ENCODE measurements at places on chromosomes 3 and 15. TPM values are rescaled to one million over a fixed set of nuclear protein-coding genes. Genes with fewer than 3 reads are reported as not detected.

NR2C2 gene
- total RNA-seq, result 52.6 TPM

CHRNA5 gene
- 20.3 TPM for total RNA-seq

CAND2 gene
- total RNA-seq, result 12.1 TPM

- no peak for DNase-seq
These were observed 39.5 kb downstream of the GOLGA6L10 start for GRCh38 chr15:82309802-82310201.

DNA sequence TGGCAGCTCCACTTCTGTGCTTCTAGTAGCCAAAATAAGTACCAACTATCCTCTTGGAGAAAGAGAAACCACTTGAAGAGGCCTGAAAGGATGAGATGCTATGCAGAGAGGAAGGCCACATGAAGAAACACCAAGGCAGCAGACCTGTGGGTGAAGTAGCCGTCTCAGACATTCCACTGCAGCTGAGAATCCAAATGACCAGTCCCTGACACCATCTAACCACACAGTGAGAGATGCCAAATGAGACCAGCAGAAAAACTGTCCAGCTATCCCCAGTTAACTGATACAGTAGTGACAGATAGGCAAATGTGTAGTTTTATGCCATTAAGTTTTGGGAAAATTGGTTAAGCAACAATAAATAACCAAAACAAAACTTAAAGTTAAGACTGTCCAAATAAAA, 47.9 kb upstream of the ZSCAN2 start:
- no peak for DNase-seq

GRCh38 chr3:16770792-16771191, 114.0 kb upstream of the PLCL2 start:
- DNase-seq, result no peak

GRCh38 chr3:87120881-87121280, 106.2 kb upstream of the CHMP2B start:
- no peak for DNase-seq

GRCh38 chr3:140159646-140160045, 224.7 kb downstream of the CLSTN2 start:
- no peak for DNase-seq

DNA sequence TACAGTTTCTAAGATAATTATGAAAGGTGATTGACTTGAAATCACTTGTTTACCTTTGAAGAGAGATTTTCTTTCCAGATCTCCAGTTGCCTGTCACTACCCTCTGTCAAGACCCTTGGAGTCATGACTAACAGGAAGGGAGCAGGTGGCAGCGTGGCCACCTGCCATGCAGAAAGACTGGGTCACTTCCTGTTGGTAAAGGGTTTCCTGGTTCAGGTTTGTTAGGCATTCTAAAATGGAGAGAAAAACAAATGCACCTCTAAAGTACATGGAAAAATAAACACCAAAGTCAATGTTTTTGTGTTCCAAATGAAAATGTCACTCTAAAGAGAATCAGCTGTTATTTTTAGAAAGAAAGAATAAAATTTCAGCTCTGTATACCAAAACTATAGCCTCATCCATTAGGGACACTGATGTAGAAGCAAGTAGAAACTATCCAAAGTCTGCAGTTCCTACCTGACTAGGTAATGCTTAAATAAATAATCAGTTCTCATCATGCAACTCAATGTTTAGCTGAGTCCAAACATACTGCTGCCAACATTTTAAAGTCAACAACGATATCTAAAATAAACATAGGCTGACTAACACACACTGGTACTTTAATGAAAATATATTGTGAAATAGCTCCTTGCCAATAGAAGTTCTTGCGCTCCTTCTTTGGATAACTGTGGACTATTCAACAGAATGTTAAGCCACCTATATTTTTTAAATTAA, 23.9 kb upstream of the TM4SF1 start:
- DNase-seq, result peak; percentile 63

DNA sequence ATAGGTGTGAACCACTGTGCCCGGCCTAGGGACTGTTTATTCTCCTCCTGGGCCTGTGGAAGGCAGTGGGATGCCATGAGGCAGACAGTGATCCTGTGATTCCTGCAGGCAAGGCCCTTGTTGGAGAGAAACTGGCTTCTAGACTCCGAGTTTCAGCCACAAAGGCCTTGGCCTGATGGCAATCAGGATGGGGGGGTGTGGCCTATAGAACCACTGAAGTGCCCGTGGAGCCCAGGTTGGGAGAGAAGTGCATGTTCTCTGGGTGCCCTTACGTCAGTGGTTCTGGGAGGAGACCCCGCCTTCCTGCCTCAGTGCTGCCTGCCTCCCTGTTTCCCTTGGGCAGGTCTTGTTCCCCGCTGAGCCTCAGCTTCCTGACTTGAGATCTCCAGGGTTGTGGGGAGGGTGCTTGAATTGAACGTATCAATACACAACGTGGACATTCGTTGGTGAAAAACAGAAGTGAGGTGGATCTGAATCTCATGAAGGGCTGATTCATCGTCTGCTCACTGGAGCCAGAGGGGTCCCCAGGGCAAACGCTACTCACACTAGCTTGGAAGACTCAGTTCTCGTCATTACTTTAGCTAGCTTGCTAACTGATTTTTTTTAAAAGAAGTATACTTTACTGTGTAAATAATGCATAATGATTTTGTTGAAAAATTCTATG, 31.8 kb downstream of the IRAK2 start:
- no peak for DNase-seq

DNA sequence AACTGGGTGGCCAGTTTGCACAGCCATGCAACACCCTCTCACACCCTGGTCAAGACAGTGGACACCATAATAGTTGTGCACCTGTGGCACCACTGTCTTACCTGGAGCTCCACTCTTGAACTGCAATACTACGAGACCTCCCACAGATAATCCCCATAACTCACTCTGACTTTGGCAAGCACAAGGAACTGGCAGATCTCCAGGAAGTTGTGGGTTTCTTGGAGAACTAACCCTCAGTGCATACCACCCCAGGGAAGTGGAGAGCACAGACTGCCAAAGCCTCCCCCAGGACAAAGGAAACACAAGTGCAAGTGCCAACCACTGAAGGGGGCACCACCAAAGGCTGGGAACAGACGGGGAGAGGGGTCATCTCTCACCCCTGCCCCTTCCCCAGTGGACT, 318.6 kb downstream of the SUCLG2 start:
- DNase-seq, result no peak

- no peak for DNase-seq
These were observed 18.2 kb downstream of the CCR4 start for GRCh38 chr3:32969656-32970055.

GRCh38 chr3:139388821-139389551, 461 bp downstream of the COPB2 start:
- no peak for DNase-seq

DNA sequence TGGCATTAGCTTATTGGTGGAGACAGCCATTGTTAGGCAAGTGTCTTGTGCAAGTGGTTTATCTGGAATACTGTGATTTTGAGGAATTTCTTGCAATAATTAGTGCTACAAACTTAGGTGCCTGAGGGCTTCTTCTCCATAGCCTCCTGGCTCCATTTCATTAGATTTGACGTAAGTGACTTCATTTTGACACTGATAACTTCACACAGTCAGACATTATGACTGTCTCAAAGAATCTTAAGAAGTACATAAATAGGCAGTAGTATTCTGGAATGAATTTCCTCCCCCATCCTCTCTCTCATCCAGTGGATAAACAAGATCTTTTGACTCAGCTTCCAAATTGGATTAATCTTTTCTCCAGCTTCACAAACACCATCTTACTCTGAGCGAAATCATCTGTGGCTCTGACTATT, 19.0 kb downstream of the ARL14 start:
- no peak for DNase-seq

DNA sequence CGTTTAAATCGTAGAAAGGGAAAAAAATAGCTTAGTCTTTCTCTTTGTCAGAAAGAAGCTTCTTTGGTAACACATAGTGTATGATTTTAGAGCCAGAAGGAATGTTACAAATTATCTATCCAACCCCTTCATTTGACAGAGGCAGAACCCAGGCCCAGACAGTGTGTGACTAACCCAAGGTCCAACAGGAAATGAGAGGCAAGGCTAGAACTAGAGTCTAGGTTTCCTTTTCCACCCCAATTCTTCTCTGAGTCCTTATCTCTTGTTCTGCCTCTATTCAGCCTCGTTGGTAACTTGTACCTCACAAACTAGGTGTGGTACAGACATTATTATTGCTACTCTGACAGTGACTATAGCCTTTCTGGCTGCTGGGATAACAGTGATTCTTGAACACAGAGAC, 39.3 kb downstream of the QTRT2 start:
- no peak for DNase-seq

DNA sequence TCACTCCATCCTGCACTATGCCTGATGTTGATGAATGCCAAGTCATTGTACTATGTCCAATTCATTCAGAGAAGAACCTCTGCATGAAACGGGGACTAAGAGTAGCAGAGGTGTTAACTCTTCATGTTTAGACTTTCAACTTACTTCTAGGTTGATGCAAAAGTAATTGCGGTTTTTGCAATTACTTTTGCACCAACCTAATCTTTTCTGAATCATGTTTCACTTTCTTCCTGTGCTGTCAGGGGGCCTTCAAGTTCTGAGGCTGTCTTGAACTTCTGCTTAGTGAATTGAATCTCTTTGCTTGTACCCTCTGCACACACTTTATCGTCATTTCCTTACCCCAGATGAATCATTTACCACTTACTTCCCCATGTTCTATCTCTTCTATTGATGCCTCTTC, 636.2 kb downstream of the NAALADL2 start:
- DNase-seq, result no peak

GRCh38 chr15:55475842-55476241, 32.2 kb downstream of the DNAAF4 start:
- no peak for DNase-seq

- DNase-seq, result no peak
These were observed 605.0 kb upstream of the CBLB start for GRCh38 chr3:106473576-106474475.

- DNase-seq, result peak; percentile 57
These were observed 14.9 kb upstream of the TMCC1 start for GRCh38 chr3:129908417-129908816.

GRCh38 chr15:98312913-98313312, 335.4 kb upstream of the IGF1R start:
- no peak for DNase-seq

GRCh38 chr3:107387555-107387954, 10.3 kb downstream of the CCDC54 start:
- no peak for DNase-seq

DNA sequence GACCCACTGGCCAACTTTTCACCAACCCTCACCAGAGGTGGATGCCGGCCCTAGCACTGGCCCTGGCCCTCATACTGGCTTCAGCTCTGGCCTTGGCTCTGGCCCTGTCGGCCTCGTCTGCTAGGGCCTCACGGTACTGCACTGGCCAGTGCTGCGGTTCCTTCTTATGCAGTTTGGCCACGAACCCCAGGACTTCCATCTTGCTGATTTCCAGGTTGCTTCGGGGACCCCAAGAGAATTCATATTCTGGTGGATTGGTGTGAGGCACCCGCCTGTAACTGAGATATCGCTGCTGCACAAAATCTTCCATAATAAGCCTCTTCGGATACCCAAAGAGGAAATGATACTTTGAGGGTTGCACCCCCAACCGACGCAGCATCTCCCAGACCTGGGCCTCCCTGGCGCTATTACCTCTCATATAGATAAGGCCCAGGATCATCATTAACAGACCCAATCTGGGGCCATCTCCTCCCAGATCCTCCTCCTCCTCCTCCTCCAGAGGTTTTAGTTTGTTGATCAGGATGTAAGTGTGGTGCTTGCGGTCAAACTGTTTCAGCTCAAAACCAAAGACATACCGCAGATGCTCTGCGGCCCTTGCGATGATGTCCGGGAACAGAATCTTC, 883 bp downstream of the MAGEF1 start:
- no peak for DNase-seq

DNA sequence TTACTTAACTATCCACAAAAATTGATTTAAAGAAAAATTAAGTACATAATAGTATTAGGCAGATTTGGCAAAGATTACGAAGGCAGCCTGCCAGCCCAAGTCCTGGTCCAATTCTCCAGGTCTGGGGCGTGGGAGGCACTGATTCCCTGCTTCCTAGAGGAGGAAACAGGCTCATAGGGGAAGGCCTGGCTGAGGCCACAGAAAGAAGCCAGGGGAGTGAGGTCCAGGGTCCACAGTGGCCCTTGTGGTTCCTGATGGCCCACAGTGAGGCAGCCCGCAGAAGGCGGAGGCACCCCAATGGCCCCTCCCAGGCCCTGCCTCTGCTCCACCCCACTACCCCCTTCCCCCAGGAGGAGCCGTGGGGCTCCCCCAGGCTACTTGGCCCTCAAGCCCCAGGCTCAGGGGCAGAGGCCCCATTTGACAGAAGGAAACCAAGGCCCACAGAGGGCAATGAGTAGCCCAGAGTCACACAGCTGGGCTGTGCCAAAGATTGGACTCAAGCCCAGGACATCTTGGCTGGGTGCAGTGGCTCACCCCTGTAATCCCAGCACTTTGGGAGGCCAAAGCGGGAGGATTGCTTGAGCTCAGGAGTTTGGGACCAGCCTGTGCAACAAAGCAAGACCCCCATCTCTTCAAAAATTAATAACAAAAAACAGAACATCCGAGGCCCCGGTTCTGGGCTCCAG, 21.0 kb downstream of the H1-8 start:
- DNase-seq, result no peak

DNA sequence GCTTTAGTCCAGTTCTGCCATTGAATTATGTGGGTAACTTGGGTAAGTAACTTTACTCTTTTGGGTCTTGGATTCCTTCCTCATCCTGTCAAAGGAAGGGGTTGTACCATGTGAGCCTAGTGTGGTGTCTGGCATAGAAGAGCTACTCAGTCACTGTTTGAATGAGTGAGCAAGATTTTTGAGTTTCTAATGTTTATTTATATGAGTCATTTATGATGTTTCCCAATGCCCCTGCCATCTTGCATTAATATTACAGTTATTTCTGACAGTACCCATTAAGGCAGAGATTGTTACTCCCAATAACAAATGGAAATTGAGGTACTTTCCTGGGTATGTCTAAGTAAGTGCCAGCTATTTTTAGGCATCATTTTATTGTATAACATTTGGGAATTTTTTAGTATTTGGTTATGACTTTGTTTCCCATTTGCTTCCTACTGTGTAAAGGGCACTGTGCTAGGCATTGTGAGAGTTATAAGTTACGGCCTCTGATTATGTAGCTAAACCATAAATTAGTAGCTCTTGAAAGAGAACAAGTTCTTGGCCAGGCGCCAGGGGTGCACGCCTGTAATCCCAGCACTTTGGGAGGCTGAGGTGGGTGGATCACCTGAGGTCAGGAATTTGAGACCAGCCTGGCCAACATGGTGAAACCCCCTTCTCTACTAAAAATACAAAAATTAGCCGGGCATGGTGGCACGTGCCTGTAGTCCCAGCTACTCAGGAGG, 23.5 kb downstream of the NR1D2 start:
- no peak for DNase-seq

All from mucosa of gallbladder (tissue), 1 donor.